OCI-M1 (cell line): ENCODE measurements at places on chromosomes 3 and 15.
A peak's percentile ranks its signal among the peaks of the same experiment; 100 is the strongest.

- no peak for DNase-seq
Measured at GRCh38 chr15:40151991-40152390, 8.9 kb upstream of the BUB1B start.

GRCh38 chr3:185744997-185745843, 79.6 kb downstream of the IGF2BP2 start:
- DNase-seq, result no peak

DNA sequence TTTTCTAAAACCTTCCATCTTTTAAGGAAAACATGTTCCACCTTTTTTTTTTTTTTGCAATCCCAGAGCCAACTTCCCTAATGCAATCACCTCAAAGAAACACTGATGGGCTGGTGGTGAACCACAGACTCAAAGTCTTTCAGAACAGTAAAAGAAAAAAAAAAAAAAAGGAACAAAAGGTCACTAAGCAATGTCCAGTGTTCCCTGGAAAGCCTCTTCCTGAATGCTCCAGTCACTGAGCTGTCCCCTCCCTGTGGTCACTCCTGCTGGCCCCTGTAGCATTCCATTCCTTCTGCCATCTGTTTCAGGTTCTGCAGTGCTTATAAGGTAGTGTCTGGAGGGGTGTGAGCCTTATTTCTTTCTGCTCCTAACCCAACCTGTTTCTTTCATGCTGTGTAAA, 53.3 kb downstream of the AAGAB start:
- DNase-seq, result peak; percentile 14

DNA sequence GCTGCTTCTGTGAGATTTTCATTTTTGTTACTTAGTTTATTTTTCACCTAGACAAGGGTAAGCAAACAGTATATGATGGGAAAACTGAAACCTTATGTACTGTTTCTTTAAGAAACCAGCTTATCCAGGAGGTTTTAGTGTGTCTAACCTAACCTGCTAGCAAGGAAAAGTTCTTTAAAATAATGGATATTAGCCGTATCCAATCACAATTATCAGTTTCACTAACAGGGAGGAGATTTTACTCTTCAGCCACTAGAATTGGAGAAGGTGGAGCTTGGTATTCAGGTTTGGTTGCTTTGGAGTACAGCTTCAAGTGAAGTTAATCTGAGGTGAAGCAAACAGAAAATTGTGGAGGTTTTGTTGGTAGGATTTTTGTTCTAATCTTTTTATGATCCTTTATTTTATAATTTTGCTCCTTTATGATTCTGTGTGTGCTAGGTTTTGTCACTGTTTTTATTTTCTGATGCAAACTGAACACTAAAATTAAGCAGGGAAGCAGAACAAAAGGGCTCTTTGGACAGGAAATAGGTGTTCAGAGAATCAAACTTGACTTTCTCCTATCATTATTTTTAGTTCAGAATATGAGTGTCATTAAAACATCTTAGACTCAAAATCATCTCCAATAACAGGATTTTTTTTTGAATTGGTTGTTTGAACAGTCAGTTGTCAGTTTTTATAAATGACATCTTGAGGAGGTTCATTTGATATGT, 13.0 kb downstream of the ZFAND6 start:
- peak; percentile 95 for DNase-seq

GRCh38 chr15:100341239-100341749, 481 bp downstream of the ADAMTS17 start:
- no peak for DNase-seq

GRCh38 chr3:188338086-188338485, 184.1 kb downstream of the LPP start:
- DNase-seq, result no peak

DNA sequence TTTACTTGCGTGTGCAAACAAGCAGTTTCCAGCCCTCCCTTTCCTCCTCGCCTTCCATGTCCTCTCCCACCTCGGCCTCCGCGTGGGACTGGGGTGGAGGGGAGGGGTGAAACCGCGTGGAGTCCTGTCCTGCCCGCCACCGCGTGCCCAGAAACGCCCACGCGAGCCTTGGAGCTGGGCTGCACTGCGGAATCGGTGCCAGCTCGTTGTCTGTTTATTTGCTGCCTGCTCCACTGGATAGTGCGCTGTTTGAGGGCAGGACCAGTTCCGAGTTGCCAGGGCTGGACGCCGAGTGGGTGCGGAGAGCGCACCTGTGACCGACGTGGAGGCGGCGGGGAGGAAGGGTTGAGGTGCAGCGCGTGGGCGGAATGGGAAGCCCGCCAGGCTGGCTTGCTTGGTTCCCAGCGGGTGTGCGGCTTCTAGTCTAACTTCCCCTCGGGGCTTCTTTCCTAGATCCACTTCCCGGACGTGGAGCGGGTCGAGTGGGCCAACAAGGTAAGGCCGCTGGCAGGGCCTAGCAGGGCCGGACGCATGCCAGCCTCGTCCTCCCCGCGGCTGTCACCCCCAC, 17.3 kb downstream of the ESYT3 start:
- DNase-seq, result no peak

DNA sequence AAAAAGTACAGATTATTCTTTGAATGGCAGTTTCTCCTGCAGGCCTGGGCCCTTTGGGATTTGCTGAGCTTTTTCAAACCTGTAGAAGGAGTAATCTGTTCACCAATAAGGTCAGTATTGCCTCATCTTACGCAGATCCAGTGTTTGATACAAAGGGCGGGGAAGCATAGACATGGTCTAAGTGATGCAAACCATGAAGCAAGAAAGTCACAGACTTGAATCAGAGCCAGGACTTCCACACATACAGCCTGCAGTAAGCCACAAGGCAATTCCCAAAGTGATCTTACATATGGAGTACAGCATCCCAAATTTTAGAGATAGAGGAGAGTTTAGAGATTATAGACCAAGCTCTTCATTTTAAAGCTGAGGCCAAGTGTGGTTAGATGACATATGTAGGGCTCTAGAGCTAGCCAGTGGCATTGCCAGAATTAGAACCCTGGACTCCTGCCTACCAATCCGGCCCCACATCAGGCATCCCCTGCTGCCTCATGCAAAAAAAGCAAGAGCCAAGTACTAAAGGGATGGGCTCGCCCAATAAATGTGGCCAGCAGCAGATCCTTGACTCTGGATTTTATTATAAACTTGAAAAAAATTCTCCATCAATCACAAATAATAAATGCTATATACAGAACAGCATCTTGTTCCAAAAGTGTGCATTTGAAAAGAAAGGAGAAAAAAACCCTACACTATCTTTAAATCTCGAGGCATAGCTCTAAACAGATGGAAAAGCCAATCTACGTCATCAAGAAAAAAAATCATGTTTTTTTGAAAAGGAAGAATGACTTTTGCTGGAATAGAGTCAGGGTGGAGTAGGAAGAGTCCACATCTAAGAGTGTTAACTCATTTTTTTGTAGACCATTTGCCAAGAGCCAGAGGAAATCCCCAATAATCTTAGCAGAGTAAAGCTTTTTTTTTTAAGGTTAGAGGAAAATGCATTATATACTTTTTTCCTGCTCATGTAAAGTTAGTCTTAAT, 24.0 kb downstream of the ABI3BP start:
- DNase-seq, result no peak

DNA sequence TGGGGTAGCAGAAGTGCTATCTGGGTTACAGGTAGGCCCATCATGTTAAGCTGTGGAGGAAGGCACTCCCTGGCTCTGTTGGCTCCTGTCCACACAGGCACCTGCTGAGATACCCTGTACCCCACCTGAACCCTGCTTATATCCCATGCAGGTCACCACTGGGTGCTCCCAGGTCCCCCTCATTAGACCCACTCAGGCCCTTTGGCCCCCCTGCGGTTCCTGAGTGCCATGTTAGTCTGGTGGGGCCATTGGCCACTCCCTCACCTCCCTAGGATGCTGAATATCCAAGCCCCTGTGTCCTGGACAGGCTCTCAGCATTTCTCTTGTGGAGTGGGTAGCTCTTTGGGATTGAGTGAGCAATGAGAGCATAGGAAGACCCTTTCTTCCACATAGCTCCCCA, 128.2 kb downstream of the EPHB1 start:
- no peak for DNase-seq

DNA sequence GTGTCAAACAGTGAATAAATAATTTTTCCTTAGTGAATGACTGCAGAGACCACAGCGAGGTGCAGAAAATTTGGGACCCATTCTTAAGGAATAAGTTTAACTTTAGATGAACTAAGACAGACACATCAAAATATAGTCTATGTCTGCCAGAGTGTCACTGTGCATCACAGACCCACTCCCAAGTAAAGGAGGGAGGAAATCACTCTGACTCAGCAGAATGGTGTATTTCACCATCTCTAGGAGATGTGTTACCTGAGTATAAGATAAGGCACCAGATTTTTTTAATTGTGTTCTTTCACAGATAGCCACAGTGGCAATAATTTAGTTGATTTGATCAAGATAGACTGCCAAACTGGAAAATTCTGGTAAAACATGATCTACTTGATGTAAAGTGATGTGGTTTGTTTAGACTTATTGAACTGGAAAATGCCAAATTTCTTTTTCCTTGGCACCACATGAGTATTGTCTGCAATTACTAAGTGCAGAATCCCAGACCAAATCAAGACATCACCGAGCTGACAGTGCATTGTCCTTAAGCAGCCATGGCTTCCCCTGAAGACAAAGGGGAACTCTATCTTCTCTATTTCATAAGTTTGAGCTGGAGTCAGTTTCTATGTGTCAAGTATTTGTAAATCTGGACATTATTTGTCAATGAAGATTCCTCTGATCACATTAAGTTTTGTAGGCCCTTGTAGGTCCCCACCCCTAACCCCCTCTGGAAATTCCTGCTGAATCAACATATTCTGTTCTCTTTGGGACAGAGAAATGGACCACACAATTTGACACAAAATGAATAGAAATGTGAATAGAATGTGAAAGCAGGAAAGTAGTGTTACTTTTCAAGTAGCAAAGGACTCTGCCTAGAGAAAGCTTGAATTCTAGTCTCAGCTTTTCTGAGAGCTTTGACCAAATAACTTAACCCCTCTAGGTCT, 47.6 kb downstream of the TIPARP start:
- DNase-seq, result peak; percentile 5

- no peak for DNase-seq
Measured at GRCh38 chr3:8822141-8822540, 52.7 kb upstream of the OXTR start.

- DNase-seq, result no peak
Measured at GRCh38 chr15:87573534-87573933, 683.0 kb downstream of the NTRK3 start.

DNA sequence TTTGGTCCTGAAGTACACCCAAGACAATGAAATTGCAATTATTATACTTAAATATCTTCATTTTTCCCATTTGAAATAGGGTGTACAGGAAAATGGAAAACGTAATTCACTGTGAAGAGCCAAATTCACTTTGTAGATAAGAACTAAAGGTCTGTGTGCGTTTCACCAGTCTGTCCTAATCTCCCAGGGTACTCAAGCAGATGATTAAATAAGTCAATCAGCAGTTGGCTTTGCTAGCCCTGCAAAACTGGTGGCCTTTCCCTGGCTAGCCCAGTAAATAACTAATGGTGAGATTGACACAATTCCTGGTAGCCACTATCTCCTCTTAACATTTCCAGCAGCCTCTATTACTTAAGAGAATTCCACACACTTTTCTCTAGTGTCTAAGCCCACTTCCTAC, 389.3 kb downstream of the TBL1XR1 start:
- DNase-seq, result no peak

DNA sequence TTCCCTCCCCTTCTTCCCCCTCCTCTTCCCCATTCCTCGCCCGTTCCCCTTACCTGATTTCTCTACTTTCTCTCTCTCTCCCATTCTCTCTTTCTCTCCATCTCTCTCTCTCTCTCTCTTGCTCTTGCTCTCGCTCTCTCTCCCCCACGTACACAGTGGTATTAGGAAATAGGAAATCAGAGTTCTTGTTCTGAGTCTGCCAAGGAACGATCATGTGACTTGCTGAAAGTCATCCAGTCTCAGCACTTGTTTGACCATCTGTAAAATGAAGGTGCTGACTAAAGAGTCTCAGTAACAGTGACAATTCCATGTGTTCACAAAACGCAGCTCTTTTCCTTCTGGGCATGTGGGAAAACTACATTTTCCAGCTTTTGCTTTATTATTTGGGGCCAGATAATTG, 445.0 kb upstream of the TGFBR2 start:
- no peak for DNase-seq
